ENCODE measurements at places on chromosomes 16 and 17. TPM values are rescaled to one million over a fixed set of nuclear protein-coding genes. Genes with fewer than 3 reads are reported as not detected.

- H3K4me1 ChIP-seq: no peaks in the 10 kb centered on the region
- DNase-seq: no peak
- peak overlapping the region; percentile 2 for H3K27ac ChIP-seq
- no peak overlapping the region for H3K4me3 ChIP-seq
These were observed 11.4 kb downstream of the CTNS start for GRCh38 chr17:3647769-3648555.

DNA sequence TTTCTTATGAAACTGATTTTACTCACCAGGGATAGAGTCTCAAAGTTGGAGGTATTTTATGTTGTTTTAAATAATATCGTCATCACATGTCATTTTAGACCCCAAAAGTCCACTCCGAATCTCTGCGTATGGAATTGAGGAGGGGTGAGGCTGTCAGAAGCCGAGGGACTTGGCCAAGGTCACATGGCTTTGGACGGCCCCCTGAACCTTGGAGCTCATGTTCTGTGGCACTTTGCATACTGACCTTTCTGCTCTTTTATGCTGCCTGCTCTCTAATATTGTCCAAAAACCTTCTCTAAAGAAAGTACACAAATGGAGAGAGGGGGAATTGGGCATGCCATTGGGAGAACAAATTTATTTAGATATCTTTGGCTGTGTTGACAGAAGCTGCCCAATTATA lies 700.0 kb downstream of the WWOX start:
- H3K27ac ChIP-seq: no peak overlapping the region
- no peak overlapping the region for H3K4me3 ChIP-seq
- no peaks in the 10 kb centered on the region for H3K4me1 ChIP-seq
- H3K36me3 ChIP-seq: no peaks in the 10 kb centered on the region
- no peaks in the 10 kb centered on the region for H3K27me3 ChIP-seq

- H3K4me1 ChIP-seq: no peaks in the 10 kb centered on the region
- peak overlapping the region; percentile 49 for H3K27ac ChIP-seq
- DNase-seq: no peak
- H3K4me3 ChIP-seq: no peak overlapping the region
- H3K36me3 ChIP-seq: no peaks in the 10 kb centered on the region
These were observed 134.4 kb downstream of the COPRS start for GRCh38 chr17:31724619-31725018.

- no peaks in the 10 kb centered on the region for H3K27me3 ChIP-seq
- no peaks in the 10 kb centered on the region for H3K36me3 ChIP-seq
- H3K4me3 ChIP-seq: no peak overlapping the region
- DNase-seq: no peak
- H3K4me1 ChIP-seq: no peaks in the 10 kb centered on the region
These were observed 59.6 kb downstream of the SOCS1 start for GRCh38 chr16:11196286-11196828.

DNA sequence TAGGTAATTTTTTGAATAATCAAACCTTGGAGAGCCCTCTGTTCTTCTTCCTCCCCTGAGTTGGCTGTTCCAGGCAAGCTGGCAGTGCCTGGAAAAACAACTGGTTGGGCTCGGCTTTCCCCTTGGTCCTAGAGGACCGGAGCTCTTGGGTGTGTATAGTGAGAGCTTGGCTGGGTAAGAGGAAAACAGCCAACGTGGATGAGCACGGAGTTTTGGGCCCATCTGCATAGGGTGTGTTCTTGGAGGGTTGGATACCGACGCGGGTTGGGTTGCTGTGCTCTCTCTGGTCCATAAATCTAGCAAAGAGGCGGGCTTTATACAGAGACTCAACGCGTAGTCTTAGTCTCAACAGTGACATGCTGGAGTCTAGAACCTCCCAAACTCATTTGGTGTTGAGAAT lies 23.2 kb downstream of the ITGB3 start:
- H3K4me3 ChIP-seq: no peak overlapping the region
- H3K4me1 ChIP-seq: peaks cover 42% of the 10 kb centered on the region
- peak overlapping the region; percentile 84 for H3K27ac ChIP-seq
- no peaks in the 10 kb centered on the region for H3K36me3 ChIP-seq

DNA sequence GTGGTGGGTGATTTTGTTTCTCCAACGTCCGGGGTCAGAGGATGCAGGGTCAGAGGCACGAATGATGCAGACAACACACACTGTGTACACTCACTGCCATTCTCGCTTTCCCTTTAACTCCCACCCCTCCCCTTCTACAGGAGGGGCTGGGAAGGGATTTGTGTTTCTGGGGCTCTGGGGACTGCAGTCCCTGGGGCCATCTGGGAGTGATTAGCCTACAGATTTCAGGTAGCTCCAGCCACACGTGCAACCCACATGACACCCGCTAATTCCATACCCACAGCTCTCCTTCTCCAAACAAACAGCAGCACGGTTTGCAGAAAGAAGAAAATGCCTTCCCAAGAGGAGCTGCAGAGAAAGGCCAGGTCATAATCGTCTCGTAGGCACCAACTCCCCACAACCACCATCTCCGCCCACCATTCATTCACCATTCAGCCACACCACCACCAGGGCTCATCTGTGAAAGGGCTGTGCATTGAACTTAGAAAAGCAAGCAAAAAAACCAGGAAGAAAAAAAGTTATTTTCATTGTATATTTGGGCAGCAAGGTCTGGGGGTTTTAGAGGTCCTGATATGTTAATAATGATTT lies 9.4 kb upstream of the SOX9 start:
- DNase-seq: no peak
- H3K27ac ChIP-seq: peak overlapping the region; percentile 50
- H3K36me3 ChIP-seq: no peaks in the 10 kb centered on the region
- H3K4me3 ChIP-seq: peak overlapping the region; percentile 34

GRCh38 chr17:78408476-78409050 lies 30.1 kb downstream of the PGS1 start:
- no peaks in the 10 kb centered on the region for H3K27me3 ChIP-seq
- no peaks in the 10 kb centered on the region for H3K4me1 ChIP-seq
- H3K36me3 ChIP-seq: no peaks in the 10 kb centered on the region
- no peak overlapping the region for H3K27ac ChIP-seq
- DNase-seq: no peak

GRCh38 chr16:15509593-15510535 lies 75.5 kb downstream of the BMERB1 start:
- H3K27ac ChIP-seq: peak overlapping the region; percentile 50

- peak within 1 kb of the TSS; percentile 76 for H3K4me3 ChIP-seq
- no peaks in the 10 kb centered on the region for H3K36me3 ChIP-seq
- no peaks in the 10 kb centered on the region for H3K27me3 ChIP-seq
- H3K4me1 ChIP-seq: no peaks in the 10 kb centered on the region
These were observed at the start of gene ZKSCAN2 for GRCh38 chr16:25257470-25257955. TSS of gene ZKSCAN2 (minus strand) at chr16:25257845. CDS start at chr16:25257127, 718 bp downstream.

DNA sequence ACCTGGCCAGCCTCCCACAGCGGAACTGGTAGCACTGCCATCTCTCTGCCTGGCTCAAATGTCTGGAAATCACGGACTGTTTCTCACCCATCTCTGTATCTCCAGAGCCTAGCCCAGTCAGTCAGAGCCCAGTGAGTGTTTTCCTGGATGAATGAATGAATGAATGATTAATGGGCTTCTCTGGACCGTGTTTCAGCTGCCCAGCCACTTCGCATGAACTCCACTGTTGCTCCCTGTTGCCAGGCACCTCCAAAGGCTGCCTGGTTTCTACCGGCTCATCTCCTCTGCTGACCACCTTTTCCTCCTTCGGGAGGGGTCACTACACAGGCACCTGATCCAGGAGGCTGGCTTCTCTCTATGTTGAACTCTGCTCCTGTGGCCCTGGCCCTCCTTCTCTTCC lies 91.0 kb upstream of the SDK2 start:
- H3K27ac ChIP-seq: no peak overlapping the region
- H3K36me3 ChIP-seq: no peaks in the 10 kb centered on the region
- H3K27me3 ChIP-seq: no peaks in the 10 kb centered on the region
- no peak overlapping the region for H3K4me3 ChIP-seq

GRCh38 chr17:17811381-17812210 lies 25.2 kb downstream of the SREBF1 start:
- no peaks in the 10 kb centered on the region for H3K27me3 ChIP-seq
- no peaks in the 10 kb centered on the region for H3K36me3 ChIP-seq
- H3K27ac ChIP-seq: peak overlapping the region; percentile 13
- peak; percentile 74 for DNase-seq
- H3K4me1 ChIP-seq: peaks cover 15% of the 10 kb centered on the region

GRCh38 chr17:44267165-44267455 lies 825 bp downstream of the SLC4A1 start:
- H3K4me3 ChIP-seq: no peak overlapping the region
- no peaks in the 10 kb centered on the region for H3K36me3 ChIP-seq
- no peaks in the 10 kb centered on the region for H3K4me1 ChIP-seq
- no peaks in the 10 kb centered on the region for H3K27me3 ChIP-seq
- no peak overlapping the region for H3K27ac ChIP-seq

Gene KRTAP1-5
- total RNA-seq: not detected

Gene SUMO2
- 74.6 TPM for total RNA-seq

All from breast epithelium (tissue), 4 donors.